ENCODE measurements at places on chromosomes 12 and 14. TPM values are rescaled to one million over a fixed set of nuclear protein-coding genes. Genes with fewer than 3 reads are reported as not detected.
A peak's percentile ranks its signal among the peaks of the same experiment; 100 is the strongest.

Gene SIVA1
- 206 TPM for total RNA-seq

Gene PTPRR
- total RNA-seq: 0.85 TPM

GRCh38 chr14:95291859-95292542 lies 27.7 kb downstream of the CLMN start:
- DNase-seq: no peak

DNA sequence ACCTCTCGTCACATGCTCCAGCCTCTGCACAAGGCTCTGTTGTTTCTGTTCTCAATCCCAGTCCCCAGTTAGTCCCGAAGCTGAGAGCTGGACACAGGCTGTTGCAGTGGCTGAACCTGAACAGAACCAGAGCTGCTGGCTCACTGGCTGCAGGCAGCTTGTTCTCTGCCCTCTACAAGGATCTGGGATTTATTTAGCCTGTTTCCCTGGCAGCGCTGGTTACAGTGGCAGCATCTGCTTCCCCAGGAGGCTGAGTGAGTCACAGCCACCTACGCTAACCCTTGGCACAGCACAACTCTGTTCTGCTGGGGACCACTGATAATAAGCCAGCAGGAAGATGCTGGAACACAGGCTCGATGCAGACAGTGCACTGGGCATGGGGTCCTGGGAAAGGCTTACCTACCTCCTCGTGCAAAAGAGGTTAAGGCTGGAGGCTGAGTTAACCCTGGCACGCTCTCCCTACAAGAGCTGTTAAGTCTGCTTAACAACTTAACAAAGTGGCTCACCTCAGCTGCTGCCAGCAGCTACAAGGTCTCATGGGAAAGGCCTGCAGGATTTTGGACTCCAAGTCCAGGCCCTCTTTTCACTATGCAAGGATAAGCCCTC lies 299.6 kb downstream of the PCNX1 start:
- DNase-seq: no peak

GRCh38 chr12:1791104-1791841 lies 29.1 kb upstream of the LRTM2 start:
- DNase-seq: peak; percentile 77

GRCh38 chr12:123888989-123889388 lies 83.6 kb downstream of the CCDC92 start:
- no peak for DNase-seq

GRCh38 chr14:50823051-50823761 lies 7.8 kb downstream of the NIN start:
- DNase-seq: no peak

- DNase-seq: no peak
Observed at GRCh38 chr12:133222211-133222610, 13.5 kb downstream of the ANHX start.

DNA sequence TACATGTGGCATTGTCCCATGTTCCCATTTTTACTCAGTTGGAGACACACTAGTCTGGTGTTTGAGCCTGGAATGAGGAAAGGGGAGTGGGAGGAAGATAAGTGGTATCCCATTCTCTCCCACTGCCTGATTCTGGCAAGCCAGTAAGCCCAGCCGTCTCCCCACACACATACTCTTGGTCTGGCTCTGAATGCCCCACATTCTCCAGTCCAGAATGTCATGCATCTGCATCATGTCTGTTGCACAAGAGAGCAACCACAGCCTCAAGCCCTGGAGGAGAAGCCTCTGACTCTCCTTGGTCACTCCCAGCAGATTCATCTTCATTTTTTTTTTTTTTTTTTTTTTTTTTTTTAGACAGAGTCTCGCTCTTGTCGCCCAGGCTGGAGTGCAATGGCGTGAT lies 48.0 kb downstream of the DRAM1 start:
- no peak for DNase-seq

DNA sequence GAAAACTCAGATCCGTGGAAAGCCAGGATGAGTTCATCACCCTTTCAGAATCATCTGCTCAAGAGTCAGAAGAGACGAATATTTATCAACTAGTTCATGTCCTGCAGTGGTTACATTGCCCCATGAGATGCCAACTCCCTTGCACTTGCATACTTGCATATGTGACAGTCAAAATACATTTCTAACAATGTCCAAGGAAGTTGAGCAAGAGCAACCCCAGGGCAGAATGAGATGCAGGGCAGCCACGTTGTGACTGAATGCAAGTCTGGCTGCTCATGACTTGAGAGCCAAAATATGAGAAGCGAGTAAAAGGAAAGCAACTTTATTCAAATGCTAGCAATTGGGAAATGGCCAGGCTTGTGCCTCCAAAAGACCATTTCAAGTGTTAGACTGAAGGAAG lies 23.6 kb upstream of the UTP20 start:
- no peak for DNase-seq

Gene ADSS1
- 10.3 TPM for total RNA-seq

DNA sequence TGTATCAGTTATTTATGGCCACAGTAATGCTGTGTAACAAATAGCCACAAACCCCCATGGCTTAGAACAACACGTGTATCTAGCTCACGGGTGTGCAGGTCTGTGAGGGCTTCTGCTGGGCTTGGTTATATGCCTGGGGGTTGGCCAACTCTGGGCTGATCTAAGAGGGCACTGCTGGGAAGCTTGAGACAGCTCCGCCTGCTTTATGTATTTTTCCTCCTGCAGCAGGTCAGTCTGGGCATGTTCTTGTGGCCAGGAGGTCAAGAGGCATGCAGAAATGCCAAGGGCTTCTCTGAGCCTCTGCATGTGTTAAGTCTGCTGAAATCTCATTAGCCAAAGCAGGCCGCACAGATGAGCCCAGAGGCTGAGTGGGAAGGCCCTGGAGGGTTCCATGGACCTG lies 105.8 kb downstream of the ZNF664 start:
- no peak for DNase-seq

DNA sequence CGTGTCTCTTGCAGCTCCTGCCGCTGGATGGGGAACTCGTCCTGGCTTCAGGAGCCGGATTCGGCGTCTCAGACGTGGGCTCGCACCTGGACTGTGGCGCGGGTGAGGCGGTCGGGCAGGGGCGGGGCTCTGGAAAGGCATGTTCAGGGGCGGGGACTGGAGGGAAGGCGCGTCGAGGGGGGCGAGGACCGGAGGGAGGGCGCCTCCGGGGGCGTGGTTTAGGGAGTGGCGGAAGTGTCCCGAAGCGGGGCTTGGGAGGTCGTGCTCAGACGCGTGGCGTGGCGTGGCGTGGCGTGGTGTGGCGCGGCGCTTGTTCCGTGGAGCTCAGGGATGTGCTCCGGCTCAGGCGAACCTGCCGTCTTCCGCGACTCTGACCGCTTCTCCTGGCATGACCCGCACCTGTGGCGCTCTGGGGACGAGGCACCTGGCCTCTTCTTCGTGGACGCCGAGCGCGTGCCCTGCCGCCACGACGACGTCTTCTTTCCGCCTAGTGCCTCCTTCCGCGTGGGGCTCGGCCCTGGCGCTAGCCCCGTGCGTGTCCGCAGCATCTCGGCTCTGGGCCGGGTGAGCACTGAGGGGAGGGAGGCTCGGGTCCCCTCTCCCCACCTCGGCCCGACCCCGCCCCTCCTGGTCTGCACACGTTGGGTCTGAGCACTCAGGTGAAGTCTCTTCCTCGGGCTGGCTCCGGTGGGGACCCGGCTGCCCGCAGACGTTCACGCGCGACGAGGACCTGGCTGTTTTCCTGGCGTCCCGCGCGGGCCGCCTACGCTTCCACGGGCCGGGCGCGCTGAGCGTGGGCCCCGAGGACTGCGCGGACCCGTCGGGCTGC lies 6.2 kb downstream of the AMN start:
- peak; percentile 98 for DNase-seq

DNA sequence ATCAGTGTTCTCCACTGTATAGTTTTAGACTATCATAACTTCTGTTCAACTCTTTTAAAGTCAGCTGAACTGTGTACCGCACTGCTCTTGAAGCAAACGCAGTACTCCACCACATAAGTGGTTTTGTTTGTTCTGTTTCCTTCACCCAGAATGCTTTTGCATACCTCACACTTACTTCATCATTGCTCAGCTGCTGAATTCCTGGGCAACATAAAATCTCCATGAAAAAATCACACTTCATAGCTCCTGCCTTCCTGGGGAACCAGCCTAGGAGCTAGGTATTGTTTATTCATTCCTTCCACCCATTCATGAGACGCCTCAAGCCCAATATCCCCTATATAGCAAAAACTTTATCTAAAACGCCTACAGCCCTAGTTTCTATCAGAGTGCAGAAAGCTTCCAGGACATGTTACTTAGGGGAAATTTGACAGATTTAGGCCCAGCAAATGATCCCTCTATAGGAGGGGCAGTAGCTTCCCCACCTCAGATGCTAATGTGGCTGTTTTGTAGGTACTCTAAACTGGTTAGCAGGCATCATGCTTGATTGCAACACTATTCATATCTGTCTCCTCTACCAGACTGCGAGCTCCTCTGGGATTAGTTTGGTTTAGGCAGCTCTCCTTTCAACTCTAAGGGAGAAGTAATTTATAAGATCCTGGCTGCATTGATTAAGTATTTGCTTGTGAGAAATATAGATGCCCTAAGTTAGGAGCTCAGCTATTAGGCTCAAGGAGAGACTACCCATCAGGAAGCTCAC lies 44.5 kb downstream of the LRRC9 start:
- DNase-seq: no peak

DNA sequence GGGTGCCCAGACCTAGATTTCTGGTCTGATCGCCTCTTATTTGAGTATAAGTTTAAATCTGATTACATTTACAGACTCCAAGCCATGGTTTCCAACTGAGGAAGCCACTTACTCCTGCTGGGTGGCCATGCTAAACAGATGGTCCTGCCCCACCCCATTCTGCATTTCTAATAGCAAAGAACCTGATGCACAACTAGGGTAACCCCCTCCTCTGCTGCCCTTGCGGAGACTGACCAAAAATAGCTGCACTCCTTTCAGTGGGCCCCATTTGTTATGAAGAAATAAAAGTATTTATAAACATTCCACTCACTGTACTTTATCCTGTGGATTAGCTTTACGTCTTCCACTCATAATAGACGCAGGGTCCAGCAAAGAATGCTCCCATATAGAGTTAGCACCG lies 6.8 kb downstream of the GIT2 start:
- no peak for DNase-seq

DNA sequence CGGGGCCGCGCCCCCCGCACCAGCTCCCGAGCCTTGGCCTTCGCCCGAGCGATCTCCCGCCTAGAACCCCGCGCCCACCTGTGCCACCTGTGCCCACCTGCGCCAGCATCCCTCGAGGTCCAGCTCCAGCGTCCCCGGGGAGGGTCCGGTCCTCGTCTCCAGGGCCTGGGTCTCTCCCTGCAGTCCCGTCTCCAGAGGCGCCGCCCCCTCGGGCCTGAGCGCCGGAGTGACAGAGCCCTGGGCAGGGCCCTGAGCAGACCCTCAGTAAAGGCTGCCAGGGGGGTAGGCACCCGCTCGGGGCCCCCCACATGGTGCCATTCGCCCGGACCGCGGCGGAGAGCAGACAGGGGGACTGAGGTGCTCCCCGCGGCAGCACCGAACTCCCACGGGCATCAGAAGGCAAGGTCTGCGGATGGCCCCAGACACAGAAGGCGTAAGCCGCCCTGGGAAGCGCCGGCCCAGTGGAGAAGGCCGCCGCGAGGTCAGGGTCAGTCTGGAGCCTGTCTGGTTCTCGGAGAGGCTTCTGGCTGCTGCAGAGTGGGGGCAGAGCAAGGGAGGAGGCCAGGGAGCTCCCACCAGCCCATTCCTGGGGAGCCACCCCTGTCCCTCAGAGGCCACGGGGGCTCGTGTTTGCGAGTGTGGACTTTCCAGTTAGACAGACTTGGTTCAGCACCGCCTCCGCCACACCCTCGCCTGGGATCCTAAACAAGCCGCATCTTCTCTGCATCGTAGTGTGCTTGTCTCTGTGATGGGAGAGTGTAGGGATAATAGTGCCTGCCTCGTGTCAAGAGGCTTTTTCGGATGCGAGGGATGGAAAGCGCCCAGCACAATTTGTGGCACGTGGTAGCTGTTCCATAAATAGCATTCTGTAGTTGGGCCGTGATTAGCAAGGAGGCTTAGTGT lies 1.1 kb upstream of the PPP1R13B start:
- peak; percentile 87 for DNase-seq

- DNase-seq: peak; percentile 89
Observed at GRCh38 chr14:23364164-23365035, 572 bp downstream of the EFS start.

DNA sequence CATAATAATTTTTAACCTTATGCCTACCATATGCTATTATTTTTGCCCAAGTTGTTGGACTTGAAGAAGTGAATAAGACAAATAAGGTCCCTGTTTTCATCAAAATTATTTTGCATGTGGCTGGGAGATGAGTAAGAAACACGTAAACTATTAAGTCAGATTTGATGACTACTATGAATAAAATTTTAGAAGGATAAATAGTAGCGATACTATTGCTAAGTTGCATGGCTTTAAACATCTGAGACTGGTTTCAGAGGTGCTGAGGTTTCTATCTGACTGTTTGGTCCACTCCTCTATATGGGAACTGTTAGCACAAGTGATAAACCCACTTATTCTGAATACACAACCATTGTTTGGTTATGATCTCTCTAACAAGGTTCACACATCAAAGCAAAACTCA lies 674.3 kb upstream of the MDGA2 start:
- DNase-seq: no peak

GRCh38 chr12:94211021-94211420 lies 62.6 kb downstream of the PLXNC1 start:
- no peak for DNase-seq

Gene IL26
- not detected for total RNA-seq

DNA sequence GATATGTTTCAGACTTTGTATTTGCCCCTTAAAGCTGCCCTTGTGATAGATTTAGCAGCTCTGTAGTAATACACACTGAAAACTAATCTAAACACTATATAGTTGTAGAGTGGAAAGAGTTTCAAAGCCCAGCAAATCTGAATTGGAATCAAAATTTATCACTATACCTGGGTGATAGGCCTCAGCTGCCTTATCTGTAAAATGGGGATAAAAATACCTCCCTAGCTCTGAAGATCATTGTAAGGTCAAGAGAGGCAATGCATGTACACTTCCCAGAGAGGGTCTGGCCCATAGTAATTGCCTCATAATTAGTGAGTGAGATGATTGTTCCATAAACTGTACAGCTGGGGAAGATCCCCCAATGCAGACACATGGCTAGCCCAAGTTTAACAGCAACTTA lies 103.6 kb downstream of the IGF1 start:
- DNase-seq: no peak

- no peak for DNase-seq
Observed at GRCh38 chr14:34522496-34522895, 17.0 kb downstream of the EAPP start.

Gene SMOC1
- total RNA-seq: 0.11 TPM

DNA sequence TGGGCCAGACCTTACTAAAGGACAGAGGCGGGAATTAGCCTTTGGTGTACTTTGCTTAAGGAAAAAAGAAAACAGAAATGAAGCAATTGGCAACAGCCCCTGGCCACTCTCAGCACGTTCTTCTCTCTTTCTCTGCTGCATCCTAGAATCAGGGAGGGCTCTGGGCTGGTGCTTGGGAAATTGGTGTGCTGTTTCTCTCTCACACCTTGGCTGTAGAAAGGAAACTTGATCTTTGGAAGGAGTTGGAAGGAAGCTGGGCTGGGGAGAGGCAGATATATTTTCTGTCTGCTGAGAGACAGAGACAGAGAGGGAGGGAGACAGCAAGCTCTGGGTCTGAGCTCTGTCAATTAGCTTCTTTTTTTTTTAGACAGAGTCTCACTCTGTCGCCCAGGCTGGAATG lies 27.4 kb downstream of the NOS1 start:
- no peak for DNase-seq

All from H7 (cell line).